ENCODE measurements at places on chromosomes 11 and 22.

DNA sequence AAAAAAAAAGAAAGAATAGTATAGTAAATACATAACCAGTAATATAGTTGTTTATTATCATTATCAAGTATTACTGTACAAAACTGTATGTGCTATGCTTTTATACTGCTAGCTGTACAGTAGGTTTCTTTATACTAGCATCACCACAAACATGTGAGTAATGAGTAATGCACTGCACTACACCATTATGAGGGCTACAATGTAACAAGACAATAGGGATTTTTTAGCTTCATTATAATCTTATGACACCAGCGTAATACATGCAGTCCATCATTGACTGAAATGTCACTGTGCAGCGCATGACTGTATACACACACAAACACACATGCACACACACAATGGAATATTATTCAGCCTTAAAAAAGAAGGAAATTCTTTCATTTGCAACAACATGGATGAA lies 111.5 kb upstream of the ZBED5 start:
- DNase-seq: no peak

GRCh38 chr22:38218661-38219622 lies 17.1 kb downstream of the MAFF start:
- peak; percentile 71 for DNase-seq

- no peak for DNase-seq
Measured at GRCh38 chr11:75474878-75475766, 42.1 kb upstream of the KLHL35 start.

- no peak for DNase-seq
Measured at GRCh38 chr11:121143921-121144320, 42.9 kb downstream of the TECTA start.

DNA sequence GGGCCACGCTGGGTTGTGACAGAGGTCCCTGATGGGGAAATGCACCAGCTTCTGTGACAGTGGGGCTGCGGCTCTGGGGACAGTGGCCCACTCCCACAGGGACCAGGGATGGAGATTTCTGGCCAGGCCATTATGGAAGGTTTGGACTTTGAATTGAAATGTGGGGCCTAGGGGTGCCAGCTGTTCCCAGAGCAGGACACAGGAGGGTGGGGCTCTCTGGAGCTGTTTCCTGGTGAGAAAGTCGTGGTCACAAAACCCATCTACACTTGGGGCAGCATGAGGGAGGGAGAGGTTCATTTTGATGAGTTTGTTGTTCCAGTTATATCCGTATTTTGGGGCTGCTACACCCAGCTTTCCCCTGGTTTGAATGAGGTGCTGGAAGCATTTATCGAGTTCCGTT lies 52.2 kb downstream of the LRP5 start:
- no peak for DNase-seq

All from GOT3 (cell line).